Effector memory CD8-positive, alpha-beta T cell (primary cell): ENCODE measurements at places on chromosomes 5 and 9.

DNA sequence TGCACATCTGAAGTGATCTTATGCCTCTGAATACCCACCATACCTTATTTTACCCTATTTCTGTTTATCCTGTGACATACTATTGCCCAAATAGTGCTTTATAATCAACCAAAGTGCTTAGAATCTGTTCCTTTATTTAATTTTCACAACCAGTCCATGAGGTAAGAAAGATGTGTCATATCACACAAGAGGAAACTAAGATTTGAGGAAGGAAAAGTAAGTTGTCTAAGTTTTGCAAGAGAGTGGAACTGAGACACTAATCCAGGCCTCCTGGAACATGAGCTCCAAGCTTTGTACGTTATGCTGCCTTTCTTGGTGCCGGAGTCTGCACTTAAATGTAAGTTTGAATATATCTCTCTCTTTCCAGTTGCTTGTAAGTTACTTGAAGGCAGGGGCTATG, 17.2 kb downstream of the KDM3B start:
- H3K27ac ChIP-seq = no peak overlapping the region
- H3K4me3 ChIP-seq = no peak overlapping the region
- H3K4me1 ChIP-seq = peaks cover 42% of the 10 kb centered on the region
- no peaks in the 10 kb centered on the region for H3K27me3 ChIP-seq

- peaks cover 3% of the 10 kb centered on the region for H3K36me3 ChIP-seq
- H3K27ac ChIP-seq = no peak overlapping the region
- no peak for DNase-seq
- no peaks in the 10 kb centered on the region for H3K27me3 ChIP-seq
These were observed 103.0 kb downstream of the AOPEP start for GRCh38 chr9:94829380-94830070.

GRCh38 chr5:148913493-148913892, 87.1 kb downstream of the ADRB2 start:
- no peaks in the 10 kb centered on the region for H3K36me3 ChIP-seq
- H3K27me3 ChIP-seq = no peaks in the 10 kb centered on the region
- H3K4me3 ChIP-seq = no peak overlapping the region
- no peak for DNase-seq
- peaks cover 27% of the 10 kb centered on the region for H3K4me1 ChIP-seq
- H3K27ac ChIP-seq = no peak overlapping the region

DNA sequence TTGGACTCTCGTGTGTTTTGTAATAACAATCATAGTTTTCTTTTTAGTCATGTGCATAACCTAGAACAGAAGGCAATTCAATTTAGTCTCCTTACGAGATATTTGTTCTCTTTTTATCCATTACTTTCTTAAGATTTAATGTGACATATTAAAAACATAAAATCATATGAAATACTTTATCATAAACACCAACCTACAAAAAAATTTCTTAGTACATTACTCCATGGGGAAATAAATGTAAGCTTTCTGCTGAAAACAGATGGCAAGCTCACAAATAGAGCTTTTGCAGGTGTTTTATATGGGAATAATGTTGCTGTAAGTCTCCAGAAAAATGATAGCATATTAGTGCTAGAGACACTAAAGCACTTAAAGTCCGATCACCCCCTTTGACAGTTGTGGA, 1035.2 kb upstream of the ARRDC3 start:
- no peaks in the 10 kb centered on the region for H3K4me1 ChIP-seq
- H3K36me3 ChIP-seq = no peaks in the 10 kb centered on the region
- H3K4me3 ChIP-seq = no peak overlapping the region
- H3K27me3 ChIP-seq = no peaks in the 10 kb centered on the region
- H3K27ac ChIP-seq = no peak overlapping the region

DNA sequence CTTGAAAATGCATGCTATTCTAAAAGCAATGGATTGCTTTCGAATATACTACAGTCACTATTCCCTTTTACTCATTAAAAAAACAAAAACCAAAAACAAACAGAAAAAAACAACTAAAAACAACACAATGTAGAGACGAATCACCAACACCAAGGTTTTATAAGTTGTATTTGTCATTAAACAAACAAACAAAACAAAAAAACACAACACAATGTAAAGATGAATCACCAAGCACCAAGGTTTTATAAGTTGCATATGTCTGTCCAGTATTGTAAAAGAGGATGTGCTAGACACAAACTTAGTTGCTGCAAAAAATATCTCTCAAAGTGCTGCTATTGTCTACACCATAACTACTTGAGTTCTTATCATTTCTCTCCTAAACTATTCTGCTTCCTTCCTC, 1269.2 kb downstream of the EFNA5 start:
- no peaks in the 10 kb centered on the region for H3K27me3 ChIP-seq
- H3K27ac ChIP-seq = no peak overlapping the region
- no peaks in the 10 kb centered on the region for H3K36me3 ChIP-seq
- no peaks in the 10 kb centered on the region for H3K4me1 ChIP-seq

DNA sequence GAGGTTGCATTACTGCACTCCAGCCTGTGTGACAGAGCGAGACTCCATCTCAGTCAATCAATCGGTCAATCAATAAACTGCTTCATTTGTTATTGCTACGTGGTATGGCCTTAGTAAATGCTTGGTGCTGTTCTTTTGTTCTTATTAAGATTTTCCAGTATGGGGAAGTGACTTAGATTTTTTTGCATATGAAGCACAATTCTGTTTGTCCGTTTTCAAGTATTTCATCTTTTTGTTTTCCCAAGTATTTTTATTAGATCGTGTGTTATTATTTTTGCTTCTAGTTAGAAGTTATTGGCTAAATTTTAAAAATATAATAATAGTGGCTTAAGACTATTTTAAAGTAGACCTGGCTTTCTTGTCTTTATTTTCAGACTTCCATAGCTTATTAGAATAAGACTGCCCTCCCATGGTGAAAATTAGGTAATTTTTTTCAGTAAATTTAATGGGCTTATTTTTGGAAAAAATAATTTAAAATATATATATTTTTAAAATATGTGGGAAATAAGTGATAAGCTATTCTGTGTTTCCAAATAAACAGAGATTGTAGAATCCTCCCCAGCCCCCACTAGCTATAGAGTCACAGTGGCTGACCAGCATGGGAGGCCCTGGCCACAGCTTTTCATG, 14.7 kb upstream of the OMD start:
- no peaks in the 10 kb centered on the region for H3K27me3 ChIP-seq
- peak overlapping the region; percentile 97 for H3K27ac ChIP-seq
- DNase-seq = no peak
- no peak overlapping the region for H3K4me3 ChIP-seq
- peaks cover 4% of the 10 kb centered on the region for H3K4me1 ChIP-seq

GRCh38 chr9:16361118-16361517, 509.4 kb downstream of the BNC2 start:
- H3K4me1 ChIP-seq = no peaks in the 10 kb centered on the region
- H3K36me3 ChIP-seq = no peaks in the 10 kb centered on the region
- no peak for DNase-seq
- no peak overlapping the region for H3K27ac ChIP-seq
- no peaks in the 10 kb centered on the region for H3K27me3 ChIP-seq

GRCh38 chr5:120457839-120458507, 6.1 kb upstream of the PRR16 start:
- H3K27ac ChIP-seq = no peak overlapping the region
- DNase-seq = peak; percentile 18
- H3K27me3 ChIP-seq = peaks cover 1% of the 10 kb centered on the region
- H3K4me1 ChIP-seq = no peaks in the 10 kb centered on the region
- peak overlapping the region; percentile 59 for H3K4me3 ChIP-seq

GRCh38 chr9:95740217-95741004, 135.1 kb upstream of the ERCC6L2 start:
- no peak for DNase-seq
- H3K4me1 ChIP-seq = no peaks in the 10 kb centered on the region
- no peak overlapping the region for H3K27ac ChIP-seq
- H3K36me3 ChIP-seq = no peaks in the 10 kb centered on the region

GRCh38 chr9:106887066-106887465, 24.1 kb downstream of the ZNF462 start:
- no peaks in the 10 kb centered on the region for H3K36me3 ChIP-seq
- H3K4me3 ChIP-seq = no peak overlapping the region
- no peaks in the 10 kb centered on the region for H3K27me3 ChIP-seq
- no peak for DNase-seq
- H3K4me1 ChIP-seq = no peaks in the 10 kb centered on the region

GRCh38 chr9:122879443-122879842, 25.7 kb downstream of the RC3H2 start:
- H3K27me3 ChIP-seq = no peaks in the 10 kb centered on the region
- no peak overlapping the region for H3K4me3 ChIP-seq
- peaks cover 10% of the 10 kb centered on the region for H3K4me1 ChIP-seq
- no peak for DNase-seq
- H3K36me3 ChIP-seq = peaks cover 95% of the 10 kb centered on the region
- H3K27ac ChIP-seq = no peak overlapping the region

DNA sequence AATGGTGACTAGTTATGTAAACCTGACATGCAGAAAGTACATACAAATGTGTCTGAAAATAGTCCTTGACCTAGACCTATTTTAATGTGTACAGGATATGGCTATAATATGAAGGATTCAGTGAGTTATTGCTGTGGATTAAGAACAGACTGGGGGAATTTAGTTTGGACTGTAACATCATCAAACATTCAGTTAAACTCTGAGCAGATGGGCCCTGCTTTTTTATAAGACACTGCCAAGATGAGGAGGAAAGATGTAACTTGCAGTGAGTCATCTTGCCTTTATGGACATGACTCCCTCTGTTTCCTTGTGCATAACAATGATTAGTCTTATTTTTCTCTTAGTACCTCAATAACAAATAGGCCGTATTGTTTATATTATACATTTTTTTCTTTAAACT, 12.2 kb downstream of the PPP3R2 start:
- no peaks in the 10 kb centered on the region for H3K27me3 ChIP-seq
- H3K27ac ChIP-seq = no peak overlapping the region
- DNase-seq = no peak
- H3K36me3 ChIP-seq = no peaks in the 10 kb centered on the region

- H3K4me1 ChIP-seq = peaks cover 7% of the 10 kb centered on the region
- H3K4me3 ChIP-seq = peak overlapping the region; percentile 36
- H3K27ac ChIP-seq = no peak overlapping the region
- no peaks in the 10 kb centered on the region for H3K27me3 ChIP-seq
- DNase-seq = no peak
- H3K36me3 ChIP-seq = peaks cover 10% of the 10 kb centered on the region
These were observed 2.9 kb upstream of the ZMYND19 start for GRCh38 chr9:137593176-137593575.

DNA sequence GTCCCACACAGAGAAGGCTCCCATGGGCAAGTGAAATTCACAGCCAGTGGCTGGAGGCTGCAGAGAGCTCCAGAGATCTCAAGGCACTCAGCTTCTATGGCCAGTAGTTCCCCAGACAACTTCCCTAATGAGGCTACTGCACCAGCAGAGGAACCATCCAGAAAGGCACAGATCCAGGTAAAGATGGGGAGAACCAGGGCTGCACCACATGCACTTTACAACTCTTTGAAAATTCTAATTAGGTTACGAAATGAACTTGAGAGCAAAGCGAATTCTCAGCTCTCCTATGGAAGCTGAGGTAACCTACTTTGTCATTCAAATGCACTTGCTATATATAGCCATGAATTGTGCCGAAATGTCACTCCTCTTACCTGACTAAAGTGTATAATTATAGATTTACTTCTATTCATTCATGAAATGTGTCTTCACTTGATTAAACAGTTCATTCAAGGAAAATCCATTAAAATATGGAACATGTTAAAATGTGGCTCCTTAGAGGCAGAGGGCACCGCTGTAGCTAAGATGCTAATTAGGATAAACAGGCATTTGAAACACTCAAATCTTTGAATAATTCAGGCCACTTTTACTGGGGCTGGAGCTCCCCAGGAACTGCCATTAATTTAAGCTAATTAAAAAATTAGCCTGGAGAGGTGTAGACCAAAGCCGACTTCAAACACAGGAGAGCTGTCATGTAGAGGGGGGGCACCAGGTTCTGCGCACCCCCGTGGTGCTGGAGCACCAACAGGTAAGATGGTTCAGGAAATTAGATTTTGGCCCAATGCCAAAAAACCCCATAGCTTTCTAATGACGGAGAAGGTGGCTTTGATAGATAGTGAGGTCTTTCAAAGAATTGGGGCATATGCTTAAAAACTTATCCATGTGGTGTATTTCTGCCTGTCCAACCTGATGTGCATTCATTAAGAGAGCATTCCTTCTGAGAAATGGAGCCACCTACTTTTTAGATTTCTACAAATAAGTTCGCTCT, 204.1 kb downstream of the GABBR2 start:
- no peaks in the 10 kb centered on the region for H3K36me3 ChIP-seq
- H3K27me3 ChIP-seq = peaks cover 42% of the 10 kb centered on the region
- DNase-seq = no peak
- H3K27ac ChIP-seq = no peak overlapping the region

- no peak overlapping the region for H3K27ac ChIP-seq
- H3K36me3 ChIP-seq = peaks cover 12% of the 10 kb centered on the region
- no peak overlapping the region for H3K4me3 ChIP-seq
- peaks cover 23% of the 10 kb centered on the region for H3K4me1 ChIP-seq
- DNase-seq = no peak
These were observed 2.2 kb upstream of the JAK2 start for GRCh38 chr9:4982721-4983482.

GRCh38 chr9:137218754-137219271, 3.2 kb downstream of the RNF208 start:
- no peak overlapping the region for H3K4me3 ChIP-seq
- no peak overlapping the region for H3K27ac ChIP-seq

- no peak for DNase-seq
- no peaks in the 10 kb centered on the region for H3K4me1 ChIP-seq
- H3K36me3 ChIP-seq = no peaks in the 10 kb centered on the region
- H3K27me3 ChIP-seq = no peaks in the 10 kb centered on the region
These were observed 2216.6 kb upstream of the WWC1 start for GRCh38 chr5:166074582-166075481.

DNA sequence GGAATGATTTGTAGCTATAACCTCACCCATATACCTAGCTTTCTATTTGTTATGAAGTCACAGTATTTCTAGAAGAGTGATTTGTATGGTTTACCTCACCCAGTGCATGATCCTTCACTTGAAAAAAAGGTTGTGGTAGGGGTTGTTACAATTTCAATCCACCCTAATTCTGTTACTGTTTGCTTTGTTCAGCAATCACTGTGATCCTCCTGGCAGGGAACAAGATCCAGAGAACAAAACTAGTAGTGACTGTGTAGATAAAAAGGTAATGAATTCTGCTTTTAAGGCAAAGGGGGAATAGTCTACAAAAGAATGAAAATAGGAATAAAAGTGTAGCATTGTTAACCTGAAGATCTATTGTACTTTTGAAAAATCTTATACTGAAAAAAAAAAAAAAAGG, 191.3 kb upstream of the SH3GL2 start:
- H3K4me3 ChIP-seq = no peak overlapping the region
- no peaks in the 10 kb centered on the region for H3K4me1 ChIP-seq
- H3K27me3 ChIP-seq = no peaks in the 10 kb centered on the region
- H3K27ac ChIP-seq = no peak overlapping the region

- H3K4me1 ChIP-seq = peaks cover 62% of the 10 kb centered on the region
- H3K4me3 ChIP-seq = peak overlapping the region; percentile 63
- peak overlapping the region; percentile 89 for H3K27ac ChIP-seq
- no peaks in the 10 kb centered on the region for H3K27me3 ChIP-seq
These were observed 84.8 kb downstream of the PPP2R2B start for GRCh38 chr5:146793709-146794108.

DNA sequence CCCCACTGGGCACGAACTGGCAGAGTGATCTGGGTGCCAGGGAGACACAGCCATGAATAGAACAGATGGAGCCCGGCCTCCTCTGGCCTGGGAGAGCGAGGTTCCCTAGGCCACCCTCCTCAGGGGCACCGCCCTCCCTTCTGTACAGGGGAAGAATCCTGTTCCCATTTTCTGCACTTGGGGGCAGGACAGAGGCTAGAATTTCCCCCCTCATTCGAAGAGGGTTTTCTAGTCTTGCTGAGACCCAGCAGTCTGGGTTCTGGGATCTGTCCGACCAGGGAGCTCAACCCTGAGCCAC, 52.7 kb downstream of the COL5A1 start:
- no peak overlapping the region for H3K4me3 ChIP-seq
- H3K4me1 ChIP-seq = peaks cover 8% of the 10 kb centered on the region
- H3K27me3 ChIP-seq = no peaks in the 10 kb centered on the region
- no peak overlapping the region for H3K27ac ChIP-seq
